Urinary bladder (tissue), 4 donors: ENCODE measurements at places on chromosomes 1 and 21. TPM values are rescaled to one million over a fixed set of nuclear protein-coding genes. Genes with fewer than 3 reads are reported as not detected.
A peak's percentile ranks its signal among the peaks of the same experiment; 100 is the strongest.

DNA sequence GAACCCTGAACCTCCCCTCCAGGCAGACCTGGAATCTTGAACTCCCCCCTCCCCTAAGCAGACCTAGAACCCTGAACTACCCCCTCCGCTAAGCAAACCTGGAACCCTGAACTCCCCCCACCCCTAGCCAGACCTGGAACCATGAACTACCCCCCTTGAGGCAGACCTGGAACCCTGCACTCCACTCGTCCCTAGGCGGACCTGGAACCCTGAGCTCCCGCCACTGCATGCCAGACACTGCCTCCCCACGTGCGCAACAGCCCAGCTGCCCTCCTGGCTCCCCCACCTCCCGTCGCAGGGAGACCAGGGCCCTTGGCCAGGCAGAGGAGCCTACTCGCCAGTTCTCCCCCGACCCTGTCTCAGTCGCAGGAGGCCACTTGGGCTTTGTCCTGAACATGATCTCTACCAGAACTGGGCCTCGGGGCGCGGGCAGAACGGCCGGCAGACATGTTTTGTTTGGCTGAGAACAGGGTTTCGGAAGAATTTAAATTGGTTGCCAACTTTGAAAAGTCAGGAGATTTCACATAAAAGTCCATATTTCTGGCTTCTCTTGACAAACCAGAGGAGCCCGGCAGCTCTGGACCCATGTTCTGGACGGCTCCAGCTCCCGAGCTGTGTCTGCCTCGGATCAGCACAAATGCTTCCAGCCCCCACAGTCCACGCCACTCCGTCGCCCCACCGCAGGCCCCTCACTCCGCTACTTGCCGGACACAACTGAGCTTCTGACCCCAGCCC, 9.2 kb upstream of the PLEKHG5 start:
- no peak for DNase-seq

GRCh38 chr1:203536980-203537455, 43.1 kb downstream of the OPTC start:
- no peak for DNase-seq

GRCh38 chr1:164699815-164700491, 141.0 kb downstream of the PBX1 start:
- DNase-seq, result no peak

GRCh38 chr1:205211839-205212536, 486 bp upstream of the DSTYK start:
- no peak for DNase-seq

DNA sequence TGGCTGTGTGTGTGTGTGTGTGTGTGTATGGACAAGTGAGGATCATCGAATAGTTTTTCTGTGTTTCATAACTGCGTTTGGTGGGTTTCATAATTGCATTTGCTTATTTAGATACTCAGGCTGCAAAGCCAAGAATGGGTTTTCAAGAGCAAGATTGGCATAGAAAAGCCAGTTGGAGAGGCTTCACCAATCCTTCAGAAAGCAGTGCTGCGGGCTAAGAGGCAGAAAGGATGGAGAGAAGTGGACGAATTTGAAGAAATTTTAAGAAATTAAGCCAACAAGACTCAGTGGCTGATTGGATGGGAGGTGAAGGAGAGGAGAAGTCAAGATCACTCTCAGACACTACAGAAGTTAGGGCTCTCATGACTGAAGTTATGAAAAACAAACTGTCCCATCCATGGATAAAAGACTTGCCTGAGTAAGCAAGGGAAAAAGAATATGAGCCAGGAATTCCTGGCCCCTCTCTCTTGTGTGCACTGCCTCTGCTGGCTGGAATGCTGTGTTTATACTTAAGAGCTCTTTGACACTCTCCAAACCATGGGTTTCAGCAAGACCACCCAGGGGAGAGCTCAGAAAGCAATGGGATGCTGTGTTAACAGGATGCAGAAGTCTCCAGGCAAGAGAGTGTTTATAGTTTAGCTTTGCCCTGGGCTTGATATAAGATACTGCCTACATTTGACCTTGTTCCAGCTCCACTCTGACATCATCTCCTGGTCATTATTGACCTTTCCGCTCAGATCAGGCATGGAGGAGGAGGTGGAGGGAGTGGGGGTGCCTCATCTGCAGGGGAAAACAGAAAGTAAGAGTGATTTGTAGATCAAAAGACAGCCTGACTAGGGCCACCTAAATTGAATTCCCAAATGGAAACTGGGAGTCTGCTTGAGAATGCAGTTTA, 232.0 kb upstream of the PLXNA2 start:
- DNase-seq, result peak; percentile 17

- no peak for DNase-seq
Observed at GRCh38 chr1:112464501-112464900, 44.3 kb upstream of the WNT2B start.

- DNase-seq, result no peak
Observed at GRCh38 chr1:220748936-220749335, 814 bp downstream of the MTARC2 start.

- no peak for DNase-seq
Observed at GRCh38 chr1:84550826-84551225, 23.4 kb downstream of the CTBS start.

DNA sequence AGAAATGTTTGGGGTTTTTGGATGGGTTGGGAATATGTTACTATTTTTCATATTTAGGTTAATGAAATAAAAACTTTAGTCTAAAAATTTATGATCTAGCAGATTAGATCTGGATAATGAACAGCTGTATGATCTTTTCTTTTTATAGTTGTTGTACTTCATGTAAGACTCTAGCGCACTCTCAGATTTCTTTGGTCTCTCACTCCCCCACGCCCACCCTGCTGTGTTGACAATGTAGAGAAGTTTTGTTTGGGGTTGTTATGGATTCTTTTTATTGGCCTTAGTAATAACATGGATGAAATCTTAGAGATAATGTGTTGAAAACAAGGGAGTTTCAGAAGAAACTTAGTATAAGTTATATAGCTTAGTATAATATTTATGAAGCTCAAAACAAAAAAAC, 5.5 kb downstream of the KLF18 start:
- peak; percentile 67 for DNase-seq

The NBPF19 gene
- total RNA-seq, result 42.7 TPM

The RUNX1 gene
- 15.6 TPM for total RNA-seq

The PALMD gene
- 21.1 TPM for total RNA-seq

The KCNA2 gene
- 1.7 TPM for total RNA-seq

The PLCH2 gene
- 7.0 TPM for total RNA-seq
